ENCODE measurements at places on chromosomes 16 and 17.

- H3K4me3 ChIP-seq = no peak overlapping the region
- no peaks in the 10 kb centered on the region for H3K36me3 ChIP-seq
- no peak overlapping the region for H3K27ac ChIP-seq
- no peaks in the 10 kb centered on the region for H3K4me1 ChIP-seq
Measured at GRCh38 chr17:49581648-49581998, 6.0 kb downstream of the NXPH3 start.

GRCh38 chr17:48137656-48138055, 30.1 kb downstream of the SNX11 start:
- H3K27ac ChIP-seq = no peak overlapping the region
- DNase-seq = no peak
- no peaks in the 10 kb centered on the region for H3K4me1 ChIP-seq
- H3K36me3 ChIP-seq = no peaks in the 10 kb centered on the region
- H3K4me3 ChIP-seq = no peak overlapping the region
- no peaks in the 10 kb centered on the region for H3K27me3 ChIP-seq

GRCh38 chr16:70665113-70665694, 18.8 kb downstream of the IL34 start:
- no peak overlapping the region for H3K4me3 ChIP-seq
- no peak for DNase-seq
- no peaks in the 10 kb centered on the region for H3K4me1 ChIP-seq
- H3K27ac ChIP-seq = no peak overlapping the region
- H3K27me3 ChIP-seq = no peaks in the 10 kb centered on the region
- peaks cover 26% of the 10 kb centered on the region for H3K36me3 ChIP-seq

GRCh38 chr17:14940108-14940937, 324.8 kb downstream of the PMP22 start:
- H3K36me3 ChIP-seq = no peaks in the 10 kb centered on the region
- H3K4me3 ChIP-seq = no peak overlapping the region
- no peak for DNase-seq

- H3K4me1 ChIP-seq = peaks cover 5% of the 10 kb centered on the region
- no peak overlapping the region for H3K4me3 ChIP-seq
- H3K27ac ChIP-seq = peak overlapping the region; percentile 42
- no peak for DNase-seq
- H3K27me3 ChIP-seq = no peaks in the 10 kb centered on the region
- H3K36me3 ChIP-seq = no peaks in the 10 kb centered on the region
Measured at GRCh38 chr16:73170612-73171038, 122.7 kb upstream of the ZFHX3 start.

- H3K27ac ChIP-seq = no peak overlapping the region
- no peaks in the 10 kb centered on the region for H3K36me3 ChIP-seq
- DNase-seq = no peak
- no peaks in the 10 kb centered on the region for H3K27me3 ChIP-seq
- no peak overlapping the region for H3K4me3 ChIP-seq
Measured at GRCh38 chr16:49563666-49564065, 190.1 kb downstream of the C16orf78 start.

GRCh38 chr16:3863587-3863986, 16.9 kb downstream of the CREBBP start:
- H3K36me3 ChIP-seq = no peaks in the 10 kb centered on the region
- no peak overlapping the region for H3K4me3 ChIP-seq
- no peaks in the 10 kb centered on the region for H3K27me3 ChIP-seq
- no peak overlapping the region for H3K27ac ChIP-seq

DNA sequence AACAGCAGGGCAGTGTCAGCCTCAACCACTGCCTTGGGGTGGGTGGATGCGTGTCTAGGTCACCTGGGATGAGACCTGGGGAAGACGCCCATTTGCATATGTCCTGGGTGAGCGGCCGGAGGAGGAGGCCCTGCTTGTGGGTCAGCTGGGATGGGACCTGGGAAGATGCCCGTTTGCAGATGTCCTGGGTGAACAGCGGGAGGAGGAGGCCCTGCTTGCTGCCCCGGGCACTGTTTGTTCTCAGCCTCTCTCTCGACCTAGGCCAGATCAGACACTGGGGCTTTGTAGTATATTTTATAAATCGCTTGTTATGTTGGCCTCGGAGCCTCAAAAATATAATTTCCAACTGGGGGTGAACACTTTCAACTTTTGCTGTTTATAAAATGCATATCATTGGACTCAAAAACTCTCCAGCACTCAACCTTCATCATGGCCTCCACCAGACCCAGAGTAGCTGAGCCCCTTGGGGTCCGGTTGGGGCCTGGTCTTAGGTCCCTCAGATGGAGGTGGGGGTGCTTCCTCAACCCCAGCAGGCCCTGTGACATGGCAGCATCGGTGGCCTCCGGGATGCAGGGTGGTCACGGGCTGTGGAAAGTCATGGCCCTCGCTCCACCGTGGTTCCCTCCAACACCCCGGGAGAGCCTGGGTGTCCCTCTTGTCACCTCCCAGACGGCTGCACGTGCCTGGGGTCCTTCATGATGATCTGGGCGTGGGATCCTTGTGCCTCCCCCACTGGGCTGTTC, 17.3 kb downstream of the DBNDD1 start:
- H3K36me3 ChIP-seq = peaks cover 2% of the 10 kb centered on the region
- DNase-seq = no peak
- no peak overlapping the region for H3K27ac ChIP-seq
- no peak overlapping the region for H3K4me3 ChIP-seq
- no peaks in the 10 kb centered on the region for H3K27me3 ChIP-seq

DNA sequence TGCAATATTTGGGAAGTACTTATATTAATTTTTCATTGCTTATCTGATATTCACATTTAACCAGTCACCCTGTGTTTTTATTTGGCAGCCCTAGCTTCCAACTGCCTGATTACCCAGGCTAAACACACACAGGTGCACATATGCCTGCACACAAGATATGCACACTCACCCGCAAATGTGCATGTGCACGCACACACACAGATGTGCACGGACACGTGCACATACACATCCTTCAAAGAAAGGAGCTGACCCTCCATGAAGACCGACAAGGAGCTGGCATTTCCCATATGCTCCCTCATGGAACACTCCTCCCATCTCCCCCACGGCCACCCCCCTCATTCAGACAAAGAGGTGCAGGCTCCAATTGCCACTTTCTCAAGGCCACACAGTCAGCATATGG, 242.2 kb downstream of the ENGASE start:
- H3K27me3 ChIP-seq = peaks cover 6% of the 10 kb centered on the region
- no peaks in the 10 kb centered on the region for H3K36me3 ChIP-seq
- H3K4me3 ChIP-seq = no peak overlapping the region
- H3K27ac ChIP-seq = no peak overlapping the region
- H3K4me1 ChIP-seq = no peaks in the 10 kb centered on the region

DNA sequence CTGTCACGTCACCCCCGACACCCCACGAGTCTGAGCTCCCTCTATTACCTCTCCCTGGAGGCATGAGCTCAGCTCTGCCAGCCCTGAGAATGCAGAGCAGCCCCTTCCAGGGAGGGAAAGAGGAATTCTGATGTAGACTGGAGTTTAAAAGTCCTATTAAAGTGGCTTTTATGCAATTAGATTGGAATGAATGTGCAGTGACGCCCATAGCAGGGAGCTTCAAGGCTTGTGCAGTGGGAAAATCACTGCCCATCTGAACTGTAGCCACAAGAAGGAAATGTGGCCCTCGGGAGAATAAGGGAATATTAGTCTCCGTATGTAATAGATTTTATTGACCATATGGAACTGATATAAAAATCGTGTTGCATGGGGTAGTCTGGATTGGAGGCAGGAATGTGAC, 66.9 kb downstream of the ZNF423 start:
- no peaks in the 10 kb centered on the region for H3K27me3 ChIP-seq
- no peak overlapping the region for H3K4me3 ChIP-seq
- no peaks in the 10 kb centered on the region for H3K36me3 ChIP-seq
- no peak overlapping the region for H3K27ac ChIP-seq
- H3K4me1 ChIP-seq = no peaks in the 10 kb centered on the region

GRCh38 chr16:27475561-27475960, 73.6 kb downstream of the IL21R start:
- H3K27me3 ChIP-seq = no peaks in the 10 kb centered on the region
- peaks cover 42% of the 10 kb centered on the region for H3K36me3 ChIP-seq
- peaks cover 3% of the 10 kb centered on the region for H3K4me1 ChIP-seq
- DNase-seq = peak; percentile 55

GRCh38 chr16:83143788-83144187, 517.0 kb downstream of the CDH13 start:
- DNase-seq = no peak
- H3K4me3 ChIP-seq = no peak overlapping the region
- H3K27ac ChIP-seq = no peak overlapping the region
- no peaks in the 10 kb centered on the region for H3K36me3 ChIP-seq
- no peaks in the 10 kb centered on the region for H3K27me3 ChIP-seq
- H3K4me1 ChIP-seq = no peaks in the 10 kb centered on the region

GRCh38 chr16:51313198-51313597, 162.1 kb upstream of the SALL1 start:
- DNase-seq = no peak
- no peak overlapping the region for H3K27ac ChIP-seq
- H3K36me3 ChIP-seq = no peaks in the 10 kb centered on the region
- no peaks in the 10 kb centered on the region for H3K4me1 ChIP-seq
- no peak overlapping the region for H3K4me3 ChIP-seq

DNA sequence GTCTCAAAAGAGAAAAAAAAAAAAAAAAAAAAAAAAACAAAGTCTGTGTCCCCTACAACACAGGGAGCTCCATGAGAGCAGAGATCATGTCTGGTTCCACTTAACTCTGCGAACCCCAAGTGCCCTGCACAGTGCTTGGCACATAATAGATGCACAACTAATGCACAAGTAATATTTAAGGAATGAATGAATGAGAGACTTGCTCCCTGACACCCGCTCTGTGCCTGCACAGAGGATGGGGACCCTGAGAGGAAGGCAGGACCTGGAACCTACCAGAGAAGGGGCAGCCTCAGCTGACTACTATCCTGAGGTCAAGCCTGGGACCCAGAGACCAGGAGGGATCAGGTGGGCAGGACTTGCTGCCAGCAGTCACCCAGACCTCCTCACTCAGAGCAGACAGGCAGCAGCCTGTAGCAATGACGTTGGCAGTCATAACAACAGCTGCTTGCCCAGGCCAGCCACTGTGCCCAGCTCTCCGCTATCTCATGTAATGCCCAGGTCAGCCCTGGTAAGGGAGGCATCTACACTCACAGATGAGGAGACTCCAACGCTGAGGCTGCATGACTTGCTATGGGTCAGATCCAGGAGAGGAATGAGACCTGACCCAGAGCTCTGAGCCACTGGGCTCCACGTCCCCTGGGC, 2.9 kb downstream of the MYO15A start:
- H3K4me3 ChIP-seq = no peak overlapping the region
- no peaks in the 10 kb centered on the region for H3K4me1 ChIP-seq
- no peaks in the 10 kb centered on the region for H3K36me3 ChIP-seq
- no peak overlapping the region for H3K27ac ChIP-seq

DNA sequence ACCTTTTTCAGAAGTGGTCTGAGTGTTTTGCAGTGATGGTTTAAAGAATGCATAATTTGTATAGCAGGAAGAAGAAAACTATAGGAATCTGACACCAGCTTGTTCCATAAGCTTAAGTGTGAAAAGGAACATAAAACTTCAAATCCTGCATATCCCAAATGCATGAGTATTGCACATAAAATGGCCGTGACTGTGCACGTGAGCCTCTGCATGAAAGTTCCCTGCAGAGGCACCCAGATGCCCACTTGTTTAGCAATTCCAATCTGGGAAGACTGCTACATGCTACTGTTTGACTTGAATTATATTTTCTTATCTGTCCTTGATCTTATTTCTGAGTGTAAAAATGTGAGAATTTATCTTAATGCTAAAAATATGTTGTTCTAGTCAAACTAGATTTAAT, 21.5 kb downstream of the MARCHF10 start:
- no peaks in the 10 kb centered on the region for H3K36me3 ChIP-seq
- no peak for DNase-seq
- H3K27ac ChIP-seq = no peak overlapping the region
- no peaks in the 10 kb centered on the region for H3K27me3 ChIP-seq
- no peak overlapping the region for H3K4me3 ChIP-seq
- no peaks in the 10 kb centered on the region for H3K4me1 ChIP-seq

DNA sequence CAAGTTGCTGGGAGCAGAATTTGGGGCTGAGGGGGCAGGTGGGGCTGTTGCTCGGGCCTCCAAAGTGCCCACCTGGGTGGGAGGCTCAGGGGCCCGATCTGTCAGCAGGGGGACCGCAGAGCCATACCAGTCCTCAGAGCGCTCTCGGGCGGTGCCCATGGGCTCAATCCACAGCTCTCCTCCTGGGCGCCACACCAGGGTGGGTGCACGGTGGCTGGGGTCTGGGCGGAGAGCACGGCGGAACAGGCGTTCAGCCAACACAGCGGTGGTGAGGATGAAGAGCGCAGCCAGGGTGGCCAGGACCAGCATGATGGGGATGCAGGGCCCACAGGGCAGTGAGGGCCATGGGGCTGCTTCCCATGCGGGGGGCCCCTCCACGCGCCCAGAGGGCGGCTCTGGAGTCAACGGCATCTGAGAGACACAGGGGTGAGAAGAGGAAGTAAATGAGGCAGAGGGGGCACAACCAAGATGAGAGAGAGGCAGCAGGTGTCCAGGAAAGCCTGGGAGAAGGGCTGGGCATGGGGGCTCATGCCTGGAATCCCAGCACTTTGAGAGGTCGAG, 1.2 kb downstream of the C16orf54 start:
- no peak overlapping the region for H3K4me3 ChIP-seq
- H3K36me3 ChIP-seq = no peaks in the 10 kb centered on the region
- H3K27ac ChIP-seq = no peak overlapping the region
- H3K4me1 ChIP-seq = no peaks in the 10 kb centered on the region
- DNase-seq = no peak

Data from kidney (tissue), 22 donors.